ENCODE measurements at places on chromosomes 3 and 15.

DNA sequence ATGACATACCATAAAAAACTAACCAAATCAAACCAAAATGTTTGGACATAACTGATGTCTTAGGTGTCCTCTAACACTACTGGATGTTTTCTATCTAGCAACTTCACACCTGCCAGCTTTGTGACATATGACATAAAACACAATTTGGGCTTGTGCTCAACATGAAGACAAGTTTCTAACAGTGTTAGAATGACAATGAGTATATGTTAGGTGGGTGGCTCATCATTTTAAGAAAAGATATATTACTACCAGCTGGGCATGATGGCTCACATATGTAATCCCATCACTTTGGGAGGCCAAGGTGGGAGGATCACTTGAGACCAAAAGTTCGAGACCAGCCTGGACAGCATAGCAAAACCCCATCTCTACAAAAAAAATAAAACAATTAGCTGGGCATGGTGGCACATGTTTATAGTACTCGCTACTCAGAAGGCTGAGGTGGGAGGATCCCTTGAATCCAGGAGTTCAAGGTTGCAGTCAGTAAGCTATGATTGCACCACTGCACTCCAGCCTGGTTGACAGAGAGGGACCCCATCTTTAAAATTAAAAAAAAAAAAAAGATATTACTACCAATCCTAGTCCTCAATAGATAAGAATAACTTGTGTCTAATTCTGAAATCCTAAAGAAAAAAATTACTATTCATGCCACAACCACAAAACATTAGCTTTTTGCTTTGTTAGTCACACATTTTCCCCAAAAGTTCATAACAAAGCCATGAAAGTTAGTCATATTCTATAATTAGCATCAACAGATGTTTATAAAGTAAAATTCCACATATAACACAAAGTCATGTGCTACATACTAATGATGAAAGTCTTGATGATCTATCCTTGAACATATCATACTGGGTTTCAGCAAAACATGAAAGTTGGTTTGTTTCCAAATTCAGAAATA is 59.9 kb downstream of the LRRFIP2 start:
- peak; percentile 86 for DNase-seq

- DNase-seq: no peak
Measured at GRCh38 chr3:129404610-129405009, 23.8 kb downstream of the EFCAB12 start.

GRCh38 chr3:12586403-12586802 is 29.5 kb downstream of the MKRN2 start:
- DNase-seq: no peak

- no peak for DNase-seq
Measured at GRCh38 chr3:152071315-152071714, 197.4 kb upstream of the MBNL1 start.

- DNase-seq: no peak
Measured at GRCh38 chr3:111307676-111308075, 234.3 kb upstream of the CD96 start.

GRCh38 chr15:34793071-34793470 is 2.3 kb downstream of the ACTC1 start:
- DNase-seq: no peak

DNA sequence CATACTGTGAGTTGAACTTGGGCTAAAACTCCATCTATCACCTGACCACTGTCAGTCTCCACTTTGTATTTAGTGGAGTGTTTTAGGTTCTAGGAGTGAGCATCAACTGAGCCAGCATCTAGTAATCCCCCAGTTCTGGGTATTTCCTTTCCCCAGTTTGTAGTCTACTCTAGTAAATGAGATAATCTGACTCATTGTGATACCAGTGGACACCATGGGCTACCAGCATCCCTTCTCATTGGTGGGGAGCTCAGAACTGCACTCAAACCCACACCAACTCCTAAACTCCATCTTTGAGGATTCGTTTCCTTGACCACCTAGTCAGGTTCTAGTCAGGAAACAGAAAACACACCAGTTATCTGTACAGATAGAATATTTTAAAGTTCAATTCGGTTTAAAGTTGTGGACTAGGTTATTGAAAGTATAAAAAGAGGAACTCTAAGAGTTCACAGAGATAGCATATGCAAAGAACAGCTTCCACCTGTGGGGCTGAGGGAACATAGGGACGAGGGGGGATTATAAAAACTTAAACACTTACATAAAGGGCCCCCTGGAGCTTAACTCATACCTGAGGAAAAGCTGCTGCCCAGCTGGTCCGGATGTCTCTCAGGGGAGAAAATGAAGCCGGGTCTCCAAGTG is 36.0 kb downstream of the LEO1 start:
- no peak for DNase-seq

- no peak for DNase-seq
Measured at GRCh38 chr3:97711654-97712053, 52.9 kb upstream of the ARL6 start.

DNA sequence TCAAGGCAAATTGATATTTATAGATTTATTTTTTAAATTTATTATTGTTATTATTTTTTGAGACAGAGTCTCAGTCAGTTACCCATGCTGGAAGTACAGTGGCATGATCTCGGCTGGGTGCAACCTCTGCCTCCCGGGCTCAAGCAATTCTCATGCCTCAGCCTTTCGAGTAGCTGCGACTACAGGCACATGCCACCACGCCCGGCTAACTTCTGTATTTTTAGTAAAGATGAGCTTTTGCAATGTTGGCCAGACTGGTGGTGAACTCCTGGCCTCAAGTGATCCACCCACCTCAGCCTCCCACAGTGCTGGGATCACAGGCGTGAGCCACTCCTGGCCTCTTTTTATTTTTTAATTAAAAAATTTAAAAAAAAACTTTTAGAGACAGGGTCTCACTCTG is 19.0 kb downstream of the SPG21 start:
- DNase-seq: no peak

DNA sequence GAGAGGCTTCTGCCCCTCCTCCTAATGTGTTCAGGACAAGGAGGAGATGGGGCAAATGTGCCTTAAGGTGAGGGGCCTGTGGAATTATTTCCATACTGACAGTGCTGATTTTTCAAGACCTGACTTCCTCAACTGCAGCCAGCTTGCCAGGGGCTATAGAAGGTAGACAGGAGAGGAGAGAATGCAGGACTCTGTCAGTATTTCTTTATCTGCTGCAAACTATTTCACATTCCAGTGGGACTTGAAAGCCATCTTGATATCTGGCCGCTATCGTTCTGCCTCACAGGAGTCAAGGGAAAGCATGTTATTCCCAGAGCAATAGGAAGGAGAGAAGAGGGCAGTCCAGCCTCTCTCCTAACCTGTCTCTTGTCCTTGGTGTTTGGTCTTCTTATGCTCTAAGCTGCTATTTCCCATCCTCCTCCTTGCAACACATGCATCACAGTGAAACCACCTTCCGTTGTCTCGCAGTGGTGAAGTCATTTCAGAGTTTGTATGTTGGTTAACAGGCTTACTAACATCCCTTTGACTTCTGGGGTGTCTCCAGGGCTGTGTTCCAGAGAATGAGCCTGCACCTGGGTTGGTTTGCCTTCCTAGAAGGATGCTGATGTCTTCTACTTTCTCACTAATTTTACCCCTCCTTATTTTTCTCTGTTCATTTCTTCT is 95.1 kb upstream of the MRPS22 start:
- no peak for DNase-seq

DNA sequence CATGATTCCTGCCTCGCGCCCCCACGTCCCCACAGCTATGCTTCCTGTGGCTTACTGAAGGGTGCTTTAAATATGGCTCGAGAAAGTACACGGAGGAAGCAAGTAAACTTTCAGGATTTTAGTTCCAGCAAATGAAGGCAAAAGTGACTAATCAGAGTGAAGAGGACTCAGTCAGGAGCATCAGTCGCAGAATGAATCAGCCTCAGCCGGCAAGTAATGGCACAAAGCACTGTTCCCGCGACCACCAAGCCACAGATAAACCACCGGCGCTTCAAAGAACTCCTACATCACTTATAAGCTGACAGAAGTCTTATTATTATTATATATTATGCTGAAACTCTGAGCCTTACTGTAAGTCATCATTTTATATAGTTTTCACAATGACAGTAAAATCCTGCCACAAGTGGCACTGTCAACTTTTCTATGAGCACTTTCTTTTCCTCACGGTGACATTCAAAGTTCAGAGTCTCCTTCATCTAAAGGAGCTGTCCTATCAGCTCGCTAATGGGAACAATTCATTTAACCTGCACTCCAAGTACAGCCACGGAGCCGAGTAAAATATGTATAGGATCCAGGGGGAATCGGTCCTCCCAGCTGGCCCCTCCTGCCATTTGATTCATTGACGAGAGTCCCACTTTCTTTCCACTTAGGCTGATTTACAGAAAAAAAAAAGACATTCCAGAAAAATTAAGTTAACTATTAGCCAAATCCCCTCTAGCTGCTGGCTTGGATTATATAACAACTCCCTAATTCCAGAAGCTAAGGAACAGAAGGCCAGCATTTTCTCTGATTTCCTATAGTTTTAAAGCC is 217.0 kb upstream of the ICE2 start:
- DNase-seq: no peak

DNA sequence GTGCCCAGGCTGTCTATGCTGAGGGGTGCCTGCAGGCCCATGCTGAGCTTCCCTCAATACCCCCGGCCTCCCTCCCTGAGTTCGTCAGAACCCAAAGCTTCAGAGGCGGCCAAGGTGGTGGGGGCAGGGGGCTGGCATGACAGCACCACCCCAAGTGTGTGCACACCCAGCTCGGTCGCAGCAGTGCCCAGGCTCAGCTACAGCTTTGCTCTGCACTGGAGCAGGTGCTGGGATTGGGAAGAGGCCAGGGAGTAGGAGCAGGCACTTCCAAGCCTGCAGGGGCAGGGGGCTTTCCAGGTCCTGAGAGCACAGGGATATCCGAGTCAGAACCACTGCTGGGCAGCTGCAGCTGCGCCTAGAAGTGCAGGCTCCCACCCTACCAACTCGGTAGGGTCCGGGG is 283.9 kb downstream of the UBE2E2 start:
- no peak for DNase-seq

DNA sequence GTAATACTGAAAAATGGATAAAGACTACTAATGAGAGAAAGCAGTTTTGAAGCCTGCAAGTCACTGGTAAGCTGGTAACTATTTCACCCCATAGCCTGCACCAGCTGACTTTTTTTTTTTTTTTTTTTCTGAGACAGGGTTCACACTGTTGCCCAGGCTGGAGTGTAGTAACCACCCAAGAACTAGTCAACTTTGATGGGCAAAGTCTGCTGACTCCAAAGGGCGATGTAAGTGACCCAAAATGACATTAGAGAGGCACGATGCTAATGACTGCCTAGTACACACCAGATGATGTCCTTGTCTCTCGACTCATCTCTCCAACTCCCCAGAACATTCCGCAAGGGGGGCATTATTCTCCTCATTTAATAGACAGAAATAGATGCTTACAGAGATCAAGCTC is 12.9 kb upstream of the TMEM41A start:
- DNase-seq: no peak

DNA sequence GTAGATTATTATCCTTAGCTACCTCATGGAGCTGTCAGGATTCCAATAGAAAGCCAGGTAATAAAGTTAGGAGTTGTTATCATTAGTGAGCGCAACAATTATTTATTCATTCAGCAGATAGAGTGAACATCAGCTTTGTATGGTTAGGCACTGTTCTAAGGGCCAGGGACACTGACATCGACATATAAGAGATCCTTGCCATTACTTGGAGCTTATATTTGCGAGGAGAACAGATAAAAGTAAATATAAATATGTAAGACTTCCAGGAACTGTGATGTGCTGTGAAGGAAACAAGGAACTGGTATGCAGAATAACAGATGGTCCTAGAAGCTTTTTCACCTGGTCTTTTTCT is 473 bp downstream of the LSM3 start:
- DNase-seq: peak; percentile 5

GRCh38 chr3:159245871-159246270 is 444.0 kb downstream of the MFSD1 start:
- DNase-seq: no peak

DNA sequence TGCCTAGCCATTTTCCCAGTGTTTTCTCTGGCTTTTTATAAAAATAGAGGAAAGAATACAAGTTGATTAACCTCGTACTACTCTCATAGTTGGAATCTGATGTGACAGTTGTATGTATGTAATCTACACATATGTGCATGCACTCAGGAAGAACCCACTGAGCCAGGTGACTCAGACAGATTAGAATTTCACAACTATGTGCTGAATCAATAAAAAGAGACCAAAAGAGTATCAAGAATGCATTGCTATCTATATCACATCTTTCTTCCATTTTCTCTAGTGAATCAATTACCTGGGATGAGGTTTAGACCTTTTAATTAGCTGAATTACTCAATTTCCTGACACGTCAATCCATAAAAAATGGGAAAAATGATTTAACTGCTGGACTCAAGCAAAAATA is 319.3 kb upstream of the ATP10A start:
- no peak for DNase-seq

- peak; percentile 15 for DNase-seq
Measured at GRCh38 chr15:40633178-40633577, 39.1 kb downstream of the KNL1 start.

DNA sequence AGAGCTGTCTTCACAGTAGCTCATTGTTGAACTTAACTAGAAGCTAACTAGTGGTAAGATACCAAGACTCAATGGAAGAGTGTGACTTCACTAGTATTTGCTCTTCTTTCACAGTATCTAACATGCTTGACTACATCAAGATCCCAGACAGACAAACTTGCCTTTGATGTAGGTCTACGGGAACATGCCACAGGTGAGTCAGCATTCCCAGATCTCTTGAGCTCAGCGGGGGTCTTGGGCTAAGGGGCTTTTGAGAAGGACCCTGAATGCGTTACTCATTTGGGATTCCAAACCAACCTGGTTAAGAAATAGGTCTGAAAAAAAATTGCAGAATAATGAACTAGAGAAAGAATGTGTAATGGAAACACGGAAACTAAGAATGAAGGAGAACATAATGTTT is 222.4 kb downstream of the RYR3 start:
- DNase-seq: no peak

DNA sequence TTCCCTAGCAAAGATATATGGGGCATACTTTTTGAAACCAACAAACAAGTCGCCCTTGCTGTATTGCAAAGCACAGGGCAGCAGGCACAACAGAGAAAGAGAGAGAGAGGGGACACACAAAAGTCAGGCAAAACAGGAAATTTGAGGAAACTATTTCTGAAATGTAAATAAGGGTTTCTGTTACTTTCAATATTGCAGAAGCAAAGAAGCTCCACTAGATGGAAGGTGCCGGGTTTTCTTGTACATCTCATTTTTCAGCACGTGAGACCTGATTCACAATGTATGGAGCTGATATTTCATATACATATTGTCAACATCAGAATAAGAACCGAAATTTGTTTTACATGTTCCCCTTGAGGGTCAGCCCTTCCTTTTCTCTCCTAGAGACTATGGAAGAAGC is 127.4 kb downstream of the FOXP1 start:
- DNase-seq: peak; percentile 23

DNA sequence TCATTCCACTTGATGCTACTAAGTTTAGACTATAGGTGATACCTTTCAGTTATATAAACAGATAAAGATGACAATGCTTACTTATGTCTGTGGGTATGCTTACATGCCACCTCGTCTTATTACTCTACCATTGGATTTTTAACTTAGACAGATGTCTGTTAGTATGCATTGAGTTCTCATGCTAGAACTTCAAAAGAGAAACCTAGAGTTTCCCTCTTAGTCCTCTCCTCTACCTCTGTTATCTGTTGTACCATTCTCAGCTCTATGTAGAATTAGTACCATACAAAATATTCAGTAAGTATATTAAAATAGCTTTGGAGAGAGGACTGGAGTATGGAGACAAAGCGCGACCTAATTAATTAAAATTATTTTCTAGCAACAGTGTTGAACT is 111.3 kb downstream of the BBX start:
- DNase-seq: no peak

- DNase-seq: peak; percentile 67
Measured at GRCh38 chr15:98955961-98956723, 51.5 kb downstream of the PGPEP1L start.

GRCh38 chr3:25426408-25426807 is 1.7 kb upstream of the RARB start:
- no peak for DNase-seq

Data from lung microvascular endothelial cell (primary cell).